M059J (cell line): ENCODE measurements at places on chromosomes 12 and 14.

DNA sequence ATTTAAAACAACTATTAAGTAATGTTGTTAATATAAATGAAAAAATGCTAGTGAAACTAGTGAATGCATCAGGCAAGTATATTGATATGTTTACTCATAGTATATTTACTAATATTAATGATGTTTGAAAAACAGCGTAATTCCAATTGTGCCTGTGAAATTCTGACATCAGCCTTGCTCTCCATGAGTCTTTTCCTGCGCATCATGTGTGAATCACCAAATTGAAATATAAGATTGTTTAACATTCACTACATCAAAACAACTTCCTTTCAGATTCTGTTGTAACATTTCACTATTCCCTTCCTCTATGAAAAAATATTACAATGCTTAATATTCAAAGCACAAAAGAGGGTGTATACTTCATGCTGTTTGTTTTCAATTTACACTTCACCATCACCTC, 1995.9 kb upstream of the SEL1L start:
- no peak for DNase-seq

DNA sequence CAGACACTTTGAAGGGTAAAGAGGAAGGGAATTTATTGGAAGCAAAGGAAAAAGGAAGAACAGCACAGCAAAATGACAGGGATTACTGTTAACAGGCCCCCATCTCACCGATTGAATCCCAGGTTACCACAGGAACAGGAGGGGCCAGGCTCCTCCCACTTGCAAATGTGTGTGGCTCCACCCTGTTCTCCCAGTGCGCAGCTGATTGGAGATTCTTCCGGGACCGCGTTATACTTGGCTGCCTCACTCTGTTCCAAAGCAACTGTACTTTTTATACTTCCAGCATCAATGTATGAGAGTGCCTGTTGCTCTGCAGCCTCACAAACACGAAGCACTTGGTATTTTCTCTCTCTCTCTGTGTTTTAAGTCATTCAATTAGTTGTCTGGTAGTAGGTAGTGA, 273.6 kb upstream of the MDGA2 start:
- no peak for DNase-seq

DNA sequence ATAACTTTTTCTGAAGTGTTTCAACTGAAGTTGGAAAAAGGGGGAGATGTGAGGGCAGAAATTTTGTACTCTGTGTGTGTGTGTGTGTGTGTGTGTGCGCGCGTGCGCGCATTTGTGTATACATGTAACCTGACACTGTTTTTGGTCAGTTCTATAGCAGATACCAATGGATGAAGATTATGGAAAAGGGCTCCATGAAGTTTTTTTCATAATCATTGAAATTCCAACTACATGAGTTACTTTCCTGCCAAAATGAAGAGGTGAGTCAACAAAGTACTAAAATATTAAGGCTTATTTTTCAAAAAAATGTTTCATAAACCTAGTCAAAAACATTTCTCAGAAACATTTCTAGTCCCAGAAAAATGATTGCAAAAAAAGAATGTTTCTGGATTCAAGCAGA, 25.7 kb upstream of the CERS5 start:
- DNase-seq: no peak

DNA sequence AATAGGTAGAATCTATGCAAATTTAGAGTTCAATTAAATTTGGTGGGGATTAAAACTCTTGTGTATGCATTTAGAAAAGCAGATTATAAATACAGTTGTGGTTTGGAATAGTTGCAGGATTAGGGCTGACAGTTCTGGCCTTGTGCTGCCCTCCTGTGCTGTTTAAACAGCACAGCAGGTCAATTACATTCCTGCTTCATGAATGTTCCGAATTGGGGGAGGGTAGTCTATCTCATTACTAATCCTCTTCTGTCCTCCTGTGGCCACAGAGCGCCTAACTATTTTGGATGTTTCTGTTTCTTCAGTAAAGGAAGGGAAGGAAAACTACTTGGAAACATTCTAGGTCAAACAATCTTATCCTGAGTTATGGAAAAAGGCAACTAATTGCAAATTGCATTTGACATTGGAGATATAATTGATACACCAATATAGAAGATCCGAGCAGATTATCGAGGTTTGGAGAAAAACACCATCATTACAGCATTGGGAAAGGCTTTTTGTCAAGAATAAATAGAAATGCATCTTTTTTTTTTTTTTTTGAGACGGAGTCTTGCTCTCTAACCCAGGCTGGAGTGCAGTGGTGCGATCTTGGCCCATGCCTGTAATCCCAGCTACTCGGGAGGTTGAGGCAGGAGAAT, 8.7 kb upstream of the GPR19 start:
- peak; percentile 91 for DNase-seq

DNA sequence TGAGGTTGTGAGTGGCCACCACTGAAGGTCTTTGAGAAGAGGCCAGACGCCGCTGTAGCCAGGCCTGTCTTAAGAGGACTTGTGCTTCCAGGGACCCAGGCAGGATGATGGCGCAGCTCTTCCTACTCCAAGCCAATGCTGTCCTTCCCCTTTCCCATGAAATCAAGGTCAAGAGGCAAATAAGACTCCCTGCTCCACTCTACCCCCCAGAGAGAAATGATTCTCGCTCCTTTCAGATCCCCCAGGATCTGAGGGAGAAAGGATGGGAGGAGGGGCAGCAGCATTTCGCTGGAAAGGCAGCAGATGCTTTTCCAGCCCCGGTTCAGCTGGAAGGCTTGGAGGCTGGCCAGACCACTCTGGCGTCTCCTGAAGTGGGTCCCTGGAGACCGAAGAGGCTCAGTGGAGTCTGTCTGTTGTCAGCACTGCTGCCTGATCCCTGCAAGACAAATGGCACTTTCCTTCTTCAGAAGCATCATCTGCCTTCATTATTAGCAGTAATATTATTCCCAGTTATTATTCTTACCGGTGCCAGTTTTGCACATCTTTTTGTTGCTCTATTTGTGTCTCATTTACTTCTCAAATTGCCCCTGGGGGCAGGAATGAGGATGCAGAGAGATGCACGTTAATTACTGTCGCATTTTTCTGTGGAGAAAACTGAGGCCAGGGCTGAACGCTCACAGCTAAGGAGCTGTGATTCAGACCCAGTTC, 51.4 kb downstream of the C14orf132 start:
- DNase-seq: peak; percentile 45

DNA sequence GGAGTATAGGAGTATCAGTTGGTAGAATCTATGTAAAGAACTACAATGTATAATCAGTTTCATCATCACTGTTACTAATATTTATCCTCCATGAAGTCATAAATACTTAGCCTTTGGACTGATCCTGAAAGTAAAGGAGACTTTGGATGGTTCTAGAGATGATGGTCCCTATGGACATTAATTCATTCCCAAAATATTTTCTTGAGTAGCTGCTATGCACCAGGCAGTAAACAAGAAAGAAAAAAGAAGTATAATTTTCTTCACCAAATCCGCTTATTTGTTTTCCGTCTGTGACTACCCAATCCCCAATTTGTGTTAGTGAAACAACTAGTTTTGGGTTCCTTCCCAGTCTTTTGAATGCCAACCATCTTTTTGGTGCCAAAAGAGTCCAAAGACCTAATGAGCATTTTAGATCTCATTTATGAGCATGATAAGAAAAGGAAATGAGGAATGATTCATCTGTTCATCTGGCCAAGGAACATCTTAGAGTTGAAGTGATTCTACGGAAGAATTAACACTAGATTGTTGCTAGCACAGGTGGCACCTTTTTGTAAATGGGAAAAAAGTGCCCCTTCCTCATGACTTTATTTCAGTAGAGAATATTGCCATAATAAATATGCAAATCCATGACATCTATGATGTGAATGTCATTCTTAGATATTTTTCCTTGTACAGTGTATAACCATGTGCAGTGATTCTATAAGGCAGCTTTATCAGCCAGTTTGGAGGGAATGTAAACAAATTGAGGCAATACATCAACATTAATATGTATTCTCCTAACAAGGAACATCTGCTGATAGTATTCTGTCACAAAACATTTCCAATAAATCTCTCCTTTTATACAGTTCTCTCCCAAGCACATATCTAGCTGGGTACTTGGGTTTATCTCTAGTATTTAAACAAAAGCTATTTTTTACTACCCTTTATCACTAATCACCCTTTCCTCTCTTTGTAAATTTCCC, 85.1 kb upstream of the CCDC91 start:
- peak; percentile 64 for DNase-seq

DNA sequence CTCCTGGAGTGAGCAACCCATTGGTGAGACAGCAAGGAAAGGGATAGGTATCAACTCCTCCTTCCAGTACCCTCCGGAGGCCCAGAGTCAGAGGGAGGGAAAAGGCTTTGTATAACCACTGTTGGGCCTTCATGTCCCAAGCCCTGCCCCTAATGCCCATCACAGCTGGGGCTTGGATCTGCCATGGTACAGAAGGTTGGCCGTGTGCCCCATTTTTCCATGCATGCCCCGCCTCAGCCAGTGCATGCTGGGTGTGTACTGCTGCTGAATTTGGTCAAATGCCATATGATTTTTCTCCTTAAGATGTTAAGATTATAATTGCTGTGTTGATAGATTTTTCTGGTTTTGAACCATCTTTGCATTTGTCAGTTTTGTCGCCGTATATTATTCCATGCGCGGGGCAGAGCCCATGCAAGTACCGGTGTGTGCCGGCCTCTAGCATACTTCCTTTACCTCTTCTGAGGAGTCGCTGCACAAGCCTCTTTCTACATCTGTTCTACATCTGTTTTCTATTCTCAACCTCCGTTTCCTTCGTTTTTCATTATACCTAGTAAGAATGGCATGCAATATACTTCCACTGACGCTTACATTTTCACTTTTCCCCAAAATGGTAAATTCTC, 26.6 kb downstream of the PPP2R5C start:
- DNase-seq: no peak

DNA sequence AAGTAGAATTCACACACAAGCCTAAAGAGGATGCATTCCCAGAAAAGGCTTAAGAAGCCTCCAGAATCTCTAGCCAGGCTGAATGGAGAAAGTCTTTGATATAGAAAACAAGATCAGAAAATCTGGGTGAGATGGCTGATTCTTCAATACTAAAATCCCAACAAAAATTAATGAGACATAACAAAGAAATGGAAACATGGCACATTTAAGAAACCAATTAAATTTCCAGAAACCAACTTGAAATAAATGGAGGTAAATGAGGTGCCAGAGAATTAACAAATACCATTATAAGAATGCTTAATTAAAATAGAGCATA, 51.9 kb downstream of the CPSF6 start:
- DNase-seq: no peak

DNA sequence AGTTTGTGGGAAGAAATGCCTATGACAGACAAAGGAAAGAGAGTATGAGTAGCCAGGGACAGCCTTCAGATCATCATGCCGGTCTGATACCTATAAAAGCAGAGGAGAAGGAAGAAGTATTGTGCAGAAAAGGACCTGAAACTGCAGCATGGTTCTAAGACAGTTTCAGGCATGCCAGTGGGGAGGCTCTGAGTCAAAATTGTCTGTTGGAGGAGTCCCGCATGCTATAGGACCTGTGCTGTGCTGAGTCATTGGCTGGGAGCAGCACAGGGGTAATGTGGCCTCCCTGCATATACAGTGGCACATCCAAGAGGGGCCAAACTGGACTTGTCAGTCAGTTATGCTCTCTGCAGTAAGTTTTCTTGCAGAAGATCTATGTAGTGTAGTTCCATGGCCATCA, 40.7 kb downstream of the NEUROD4 start:
- no peak for DNase-seq

- peak; percentile 10 for DNase-seq
Measured at GRCh38 chr14:29759521-29760340, 167.9 kb downstream of the PRKD1 start.

DNA sequence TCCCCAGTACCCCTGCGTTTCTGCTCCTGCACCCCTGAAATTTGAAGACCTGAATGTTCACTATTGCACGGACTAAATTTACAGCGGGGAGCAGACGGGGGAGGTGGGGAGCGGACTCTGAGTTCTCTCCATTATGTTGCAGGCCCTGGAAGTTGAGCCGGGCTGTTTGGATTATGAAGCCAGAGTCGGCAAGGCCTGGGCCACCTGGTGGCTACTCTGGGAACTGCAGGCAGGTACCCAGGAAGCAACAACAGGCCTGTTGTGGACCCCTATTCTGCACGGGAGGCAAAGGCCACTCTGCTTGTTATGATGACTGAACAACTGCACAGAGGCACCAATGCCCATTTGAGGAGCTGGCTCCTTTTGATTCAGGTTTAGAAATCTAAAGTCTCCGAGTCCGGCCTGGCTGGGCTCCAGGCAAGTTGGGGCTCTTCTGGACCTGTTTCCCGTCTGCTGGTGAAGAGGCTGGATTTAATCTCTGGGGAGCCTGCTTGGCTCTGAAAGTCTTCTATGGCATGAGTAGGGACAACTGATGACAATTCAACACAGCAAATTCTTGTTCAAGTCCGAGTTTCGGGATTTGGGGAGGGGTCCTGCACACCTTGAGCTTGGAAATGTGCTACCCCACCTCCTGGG, 34.1 kb upstream of the FAM181A start:
- DNase-seq: peak; percentile 29

- no peak for DNase-seq
Measured at GRCh38 chr12:41184864-41185263, 3.3 kb upstream of the PDZRN4 start.

DNA sequence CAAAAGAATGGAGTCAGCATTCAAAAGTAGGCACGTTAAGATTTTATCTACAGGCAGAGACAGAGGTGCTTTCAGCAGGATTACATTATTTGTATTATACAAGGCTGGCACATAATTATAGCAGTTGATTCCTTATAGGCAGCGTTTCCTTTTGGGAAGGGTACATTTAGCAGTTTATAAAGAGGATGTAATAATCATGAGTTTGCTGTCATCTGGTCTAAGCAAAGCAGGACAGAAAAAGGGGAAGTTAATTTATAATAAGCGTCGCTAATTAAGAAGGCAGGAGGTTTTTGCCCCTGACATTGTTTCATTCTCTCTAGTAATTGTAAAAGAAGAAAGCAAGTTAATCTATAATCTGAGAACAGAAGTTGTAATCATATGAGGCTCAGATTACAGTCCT, 259.9 kb upstream of the MDGA2 start:
- no peak for DNase-seq

GRCh38 chr14:70670992-70671651, 29.4 kb downstream of the TTC9 start:
- DNase-seq: peak; percentile 14

DNA sequence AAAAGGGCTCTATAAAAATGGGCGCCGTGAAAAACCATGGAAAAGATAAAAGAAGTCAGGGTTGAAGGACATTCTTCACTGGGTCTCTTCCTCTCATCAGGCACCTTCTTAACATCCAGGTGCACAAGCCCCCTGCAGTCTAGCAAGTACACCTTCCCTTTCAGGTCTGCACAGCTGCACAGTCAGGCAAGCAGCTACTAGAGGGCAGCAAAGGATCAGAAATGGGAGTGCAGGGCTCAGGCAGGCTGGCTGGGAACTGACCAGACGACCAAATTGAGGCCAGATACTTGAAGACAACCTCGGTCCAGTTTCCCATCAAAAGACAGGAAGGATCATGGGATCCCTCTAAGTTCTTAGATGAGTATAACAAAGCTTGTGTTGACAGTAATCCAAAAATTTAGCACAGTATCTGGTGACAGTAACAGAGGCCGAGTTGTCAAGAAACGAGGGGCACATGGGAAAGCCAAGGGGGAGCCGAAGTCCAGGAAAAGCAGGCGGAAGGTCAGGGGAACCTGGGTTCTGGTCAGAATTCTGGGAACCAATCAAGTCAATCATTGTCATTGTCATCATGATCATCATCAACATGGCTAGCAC, 10.1 kb upstream of the GRIP1 start:
- DNase-seq: peak; percentile 45
